ENCODE measurements at places on chromosomes 16 and 17.

- DNase-seq, result no peak
These were observed 12.0 kb downstream of the MILR1 start for GRCh38 chr17:64460955-64461354.

DNA sequence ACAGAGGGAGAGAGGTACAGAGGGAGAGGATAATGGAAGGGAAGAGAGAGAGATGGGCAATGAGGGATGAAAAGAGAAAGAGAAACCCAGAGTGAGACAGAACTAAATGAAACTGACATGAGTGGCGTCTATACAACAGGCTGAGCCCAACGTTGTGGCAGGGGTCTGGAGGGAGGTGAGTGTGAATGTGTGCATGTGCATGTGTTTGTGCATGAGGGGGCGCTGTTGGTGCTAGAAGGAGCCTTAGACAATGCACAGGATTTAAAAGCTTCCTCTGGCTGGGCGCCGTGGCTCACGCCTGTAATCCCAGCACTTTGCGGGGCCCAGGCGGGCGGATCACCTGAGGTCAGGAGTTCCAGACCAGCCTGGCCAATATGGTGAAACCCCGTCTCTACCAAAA is 454.8 kb upstream of the CDH11 start:
- no peak for DNase-seq

DNA sequence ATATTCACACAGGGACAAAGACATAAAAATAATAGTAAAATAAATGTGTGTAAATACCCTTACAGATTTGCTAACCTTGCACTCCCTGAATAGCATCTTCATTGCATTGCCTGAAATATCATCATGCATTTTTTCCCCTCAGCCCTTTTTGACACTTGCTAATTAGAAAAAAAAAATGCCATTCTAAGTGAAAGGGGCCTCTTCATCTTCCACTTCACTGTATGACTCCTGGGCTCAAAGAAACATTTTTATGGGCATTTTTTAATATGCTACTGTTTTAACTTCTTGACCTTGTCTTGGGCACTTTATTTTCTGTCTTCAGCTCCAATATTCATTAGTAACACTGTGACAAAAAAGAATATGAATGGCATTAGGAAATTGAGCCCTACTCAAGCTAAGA is 1424.4 kb downstream of the CDH8 start:
- no peak for DNase-seq

GRCh38 chr17:58870747-58871146 is 115.1 kb downstream of the PPM1E start:
- no peak for DNase-seq

DNA sequence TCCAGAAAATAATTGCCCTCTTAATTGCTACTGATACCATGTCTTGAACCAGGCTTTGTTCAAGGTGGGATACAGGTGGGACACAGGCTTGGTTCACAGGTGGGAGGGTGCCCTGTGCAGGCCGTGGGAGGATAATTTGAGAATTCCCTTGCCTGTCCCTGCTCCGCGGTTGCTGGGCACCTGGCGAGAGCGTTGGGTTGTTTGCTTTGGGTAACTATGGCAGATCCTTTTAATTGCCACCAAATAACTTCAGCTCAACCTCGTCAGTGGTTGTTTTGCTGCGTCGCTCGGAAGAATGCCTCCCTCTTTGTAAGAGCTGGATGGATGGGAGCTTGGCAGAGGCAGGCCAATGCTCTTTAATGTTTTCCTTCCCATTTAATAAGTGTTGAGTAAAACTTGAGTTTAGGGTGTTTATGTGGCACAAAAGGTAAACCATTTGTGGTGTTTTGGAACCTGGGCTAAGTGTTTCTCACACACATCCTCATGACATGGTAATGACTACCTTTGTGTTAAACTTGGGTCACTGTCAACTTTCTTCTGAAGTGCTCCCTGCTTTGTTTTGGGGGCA is 202.5 kb downstream of the MSI2 start:
- no peak for DNase-seq

GRCh38 chr16:83946154-83946780 is 6.8 kb upstream of the OSGIN1 start:
- no peak for DNase-seq

GRCh38 chr17:45783593-45784292 is 377 bp upstream of the CRHR1 start:
- no peak for DNase-seq

- DNase-seq, result no peak
These were observed 58.9 kb downstream of the TK2 start for GRCh38 chr16:66490774-66491715.

DNA sequence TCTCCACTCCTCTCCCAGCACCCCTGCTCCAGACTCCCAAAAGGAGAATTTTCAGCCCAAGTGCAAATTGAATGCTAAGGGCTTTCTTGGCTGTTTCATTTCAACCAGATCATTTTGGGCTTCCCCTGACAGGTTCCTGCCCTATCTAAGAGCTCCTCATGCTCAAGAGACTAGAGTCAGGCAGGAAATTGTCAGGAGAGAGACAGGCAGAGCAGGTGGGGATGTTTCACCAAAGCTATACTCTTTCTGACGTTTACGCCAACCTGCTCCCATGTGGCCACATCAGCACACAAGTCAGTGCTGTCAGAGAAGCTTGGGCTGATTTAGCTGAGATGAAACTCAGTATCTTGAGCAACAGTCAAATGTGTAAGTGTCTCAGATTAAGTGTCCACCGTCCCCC is 31.4 kb downstream of the HIC1 start:
- no peak for DNase-seq

- no peak for DNase-seq
These were observed 133.6 kb upstream of the CRHR1 start for GRCh38 chr17:45650561-45650960.

DNA sequence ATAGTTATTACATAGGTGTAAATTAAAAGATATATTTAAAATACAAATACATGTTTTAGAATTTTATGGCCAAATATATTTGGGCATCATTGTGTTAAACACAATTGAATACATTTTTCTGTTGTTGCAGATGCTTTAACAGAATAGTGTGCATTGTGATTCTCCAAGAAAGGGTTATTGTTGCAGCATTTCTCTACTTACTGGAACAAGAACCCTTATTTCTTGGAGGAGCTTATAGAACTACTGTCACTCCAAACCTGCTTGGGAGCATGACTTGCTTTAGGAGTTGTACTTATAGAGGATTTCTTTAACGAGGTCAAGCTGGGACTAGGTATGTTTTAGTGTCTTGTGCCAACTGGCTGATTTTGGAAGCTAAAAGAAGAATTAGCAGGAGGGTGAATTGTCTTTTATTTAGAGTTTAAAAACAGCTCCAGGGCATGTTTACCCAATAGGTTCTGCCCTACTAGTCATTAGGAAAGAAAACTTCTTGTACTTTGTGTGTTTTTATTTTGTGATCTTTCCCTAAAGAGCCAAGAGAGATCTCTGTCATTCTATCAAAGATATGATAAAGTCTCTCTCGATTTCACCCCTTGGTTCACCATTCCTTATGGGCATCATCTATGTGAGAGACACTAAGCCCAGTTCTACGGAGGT is 279.8 kb upstream of the SALL1 start:
- no peak for DNase-seq

DNA sequence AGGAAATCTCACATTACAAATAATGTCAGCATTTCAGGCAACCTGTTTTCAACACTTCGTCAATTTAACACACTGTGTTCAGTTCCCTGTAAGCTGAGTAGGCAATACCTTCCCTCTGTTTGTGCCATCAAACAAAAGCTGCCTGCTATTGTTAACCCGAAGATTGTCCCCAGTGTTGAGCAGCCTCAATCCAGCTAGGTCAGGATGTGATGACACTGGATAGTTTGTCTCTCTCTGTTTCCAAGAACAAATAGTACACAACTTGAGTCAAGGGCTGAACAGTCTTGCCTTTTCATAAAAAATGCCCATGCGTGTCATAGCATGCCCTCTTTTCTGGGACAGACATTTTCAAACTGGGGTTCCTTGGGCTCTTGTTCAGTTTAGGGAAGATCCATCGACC is 36.4 kb downstream of the HSD17B2 start:
- DNase-seq, result no peak

DNA sequence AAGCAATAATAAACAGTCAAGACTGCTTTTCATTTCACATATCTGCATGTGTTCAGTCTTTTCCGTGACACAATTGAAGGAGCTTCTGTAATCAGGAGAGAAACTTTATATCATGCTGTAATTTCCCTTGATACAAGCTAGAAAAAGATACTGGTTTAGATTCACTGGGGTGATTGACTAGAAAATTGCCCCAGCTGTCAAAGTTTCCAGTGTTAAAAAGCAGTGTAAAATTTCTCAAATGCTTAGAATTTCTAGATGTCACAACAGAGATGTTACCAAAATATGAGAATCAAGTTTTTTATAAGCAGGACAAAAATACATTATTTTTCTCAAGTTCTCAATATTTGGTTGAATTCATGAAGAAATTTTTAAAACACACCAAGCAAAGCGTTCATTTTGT is 292.4 kb upstream of the HSBP1 start:
- DNase-seq, result no peak

DNA sequence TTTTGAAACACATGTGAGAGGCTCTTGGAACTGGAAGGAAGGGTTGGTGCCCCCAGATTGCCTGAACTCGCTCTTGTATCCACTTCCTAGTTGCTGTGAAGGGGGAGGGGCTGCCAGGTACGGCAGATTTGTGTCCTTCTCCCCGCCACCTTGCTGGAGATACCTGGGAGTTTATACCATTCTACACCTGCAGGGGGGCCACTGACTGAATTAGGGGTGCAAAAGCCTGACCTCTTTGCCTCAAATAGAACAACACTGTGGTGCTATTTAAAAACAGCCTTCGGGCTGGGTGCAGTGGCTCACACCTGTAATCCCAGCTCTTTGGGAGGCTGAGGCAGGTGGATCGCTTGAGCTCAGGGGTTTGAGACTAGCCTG is 35.1 kb upstream of the IL34 start:
- no peak for DNase-seq

GRCh38 chr17:82355770-82356427 is 3.1 kb upstream of the TEX19 start:
- DNase-seq, result no peak

DNA sequence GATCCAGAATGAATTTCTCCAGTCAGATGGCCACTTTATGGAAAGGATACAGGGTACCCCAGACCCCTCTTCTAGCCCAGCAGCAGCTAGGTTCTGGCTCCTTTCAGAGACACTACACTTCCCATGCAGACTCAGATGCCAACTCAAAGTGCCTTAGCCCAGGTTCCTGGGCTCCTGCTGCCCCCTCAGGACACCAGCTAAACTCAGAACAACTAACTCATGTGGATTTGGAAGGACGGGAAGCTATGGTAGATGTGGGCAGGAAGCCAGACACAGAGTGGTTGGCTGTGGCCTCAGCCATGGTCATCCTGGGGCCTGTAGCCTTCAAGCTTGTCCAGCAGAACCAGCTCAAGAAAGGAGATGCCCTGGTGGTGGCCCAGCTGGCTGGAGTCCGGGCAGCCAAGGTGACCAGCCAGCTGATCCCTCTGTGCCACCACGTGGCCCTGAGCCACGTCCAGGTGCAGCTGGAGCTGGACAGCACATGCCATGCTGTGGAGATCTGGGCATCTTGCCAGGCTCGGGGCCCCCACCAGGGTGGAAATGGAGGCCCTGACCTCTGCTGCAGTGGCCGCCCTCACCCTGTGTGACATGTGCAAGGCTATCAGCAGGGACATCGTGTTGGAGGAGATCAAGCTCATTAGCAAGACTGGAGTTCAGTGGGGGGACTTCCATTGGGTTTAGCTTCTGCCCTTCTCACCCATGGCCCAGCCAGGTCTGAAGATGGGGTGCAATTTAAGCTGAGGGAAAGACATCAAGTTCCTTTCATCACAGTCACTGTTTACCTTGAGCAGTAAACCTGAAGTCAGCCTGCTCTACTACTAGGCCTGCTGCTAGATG is 111.8 kb downstream of the N4BP1 start:
- no peak for DNase-seq

DNA sequence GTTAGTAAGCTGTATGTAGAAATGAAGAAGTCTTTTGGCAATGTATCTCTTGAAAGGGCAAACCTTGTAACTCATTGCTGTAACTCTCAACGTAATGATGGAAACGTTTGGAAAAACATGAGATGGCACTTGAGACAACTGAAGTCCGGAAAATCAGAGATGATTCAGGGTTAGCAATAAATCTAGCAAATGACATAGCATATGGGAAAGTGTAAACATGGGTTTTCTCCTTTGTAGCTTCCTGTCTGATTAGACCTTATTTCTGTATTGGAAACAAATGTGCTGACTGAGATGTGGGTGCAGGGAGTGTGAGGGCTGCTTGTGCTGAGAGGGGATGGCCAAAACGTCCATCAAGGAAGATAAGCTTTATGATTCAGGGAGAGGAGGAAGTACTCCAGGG is 110.7 kb upstream of the FAM20A start:
- no peak for DNase-seq

DNA sequence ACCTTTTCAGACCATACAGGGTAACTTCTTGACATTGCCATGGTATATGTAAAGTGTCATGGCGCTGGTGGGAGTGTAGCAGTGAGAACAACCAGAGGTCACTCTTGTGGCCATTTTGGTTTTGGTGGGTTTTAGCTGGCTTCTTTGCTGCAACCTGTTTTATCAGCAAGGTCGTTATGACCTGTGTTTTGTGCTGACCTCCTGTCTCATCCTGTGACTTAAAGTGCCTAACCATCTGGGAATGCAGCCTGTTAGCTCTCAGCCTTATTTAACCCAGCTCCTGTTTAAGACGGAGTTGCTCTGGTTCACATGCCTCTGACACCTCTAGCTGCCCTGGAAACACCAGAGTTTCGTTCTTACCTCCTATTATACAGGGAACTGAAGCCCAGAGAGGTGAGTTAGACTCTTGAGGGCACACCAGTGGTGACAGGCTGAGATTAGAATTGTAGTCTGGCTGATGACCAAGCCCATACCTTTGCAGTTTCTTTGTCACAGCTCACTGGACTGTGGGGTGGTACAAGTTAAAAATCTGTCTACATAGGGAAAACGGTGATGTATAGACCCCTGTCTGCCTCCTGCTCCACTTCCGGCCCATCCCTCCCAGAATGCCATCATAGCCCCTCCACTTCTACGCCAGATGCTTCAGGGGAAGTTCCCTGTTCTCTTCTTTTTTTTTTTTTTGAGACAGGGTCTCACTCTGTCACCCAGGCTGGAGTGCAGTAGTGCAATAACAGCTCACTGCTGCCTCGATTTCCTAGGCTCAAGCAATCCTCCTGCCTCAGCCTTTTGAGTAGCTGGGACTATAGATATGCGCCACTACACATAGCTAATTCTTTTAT is 21.0 kb downstream of the KSR1 start:
- DNase-seq, result no peak
